ENCODE measurements at places on chromosomes 4 and X.

- no peak for DNase-seq
These were observed 56.3 kb downstream of the MSN start for GRCh38 chrX:65723706-65724105.

DNA sequence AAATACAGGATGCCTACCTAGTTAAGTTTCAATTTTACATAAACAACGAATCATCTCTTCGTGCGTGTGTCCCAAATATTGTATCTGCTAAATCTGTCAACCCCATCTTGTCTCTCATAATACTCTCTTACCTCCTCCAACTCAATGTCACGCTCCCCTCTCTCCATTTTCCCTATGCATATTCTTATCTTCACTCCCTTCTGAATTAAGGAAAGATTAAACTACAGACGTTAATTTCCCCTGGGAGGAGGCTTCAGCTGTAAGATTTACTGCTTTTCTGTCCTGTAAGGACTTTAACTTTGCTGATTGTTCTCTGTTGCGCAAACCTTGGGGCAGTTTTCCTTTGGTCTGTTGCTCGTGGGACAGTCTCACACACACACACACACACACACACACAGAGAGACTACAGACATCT, 455 bp upstream of the ABCB7 start:
- DNase-seq: no peak

- no peak for DNase-seq
These were observed 11.9 kb upstream of the ADH7 start for GRCh38 chr4:99447079-99447478.

- no peak for DNase-seq
These were observed 505.9 kb upstream of the CPEB2 start for GRCh38 chr4:14496408-14496807.

DNA sequence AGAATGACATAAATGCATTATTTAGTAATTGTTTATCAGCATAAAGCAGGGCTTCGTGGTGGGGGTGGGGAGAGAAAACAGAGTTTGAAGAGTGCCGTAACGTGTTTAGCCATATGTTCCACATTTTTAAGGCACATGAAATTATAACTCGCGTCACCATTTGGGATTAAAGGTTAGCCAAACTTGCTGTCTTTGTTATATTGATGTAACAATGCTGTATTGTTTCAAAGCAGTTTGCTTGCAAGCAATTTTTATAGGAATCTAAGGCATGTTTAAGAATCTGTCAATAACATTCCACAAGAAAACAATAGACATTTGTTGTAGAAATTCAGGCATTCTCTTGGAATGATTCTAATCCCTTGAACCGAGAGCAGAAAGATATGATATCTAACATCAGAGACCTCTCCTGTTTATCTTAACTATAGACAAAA, 78.3 kb downstream of the CLDN22 start:
- DNase-seq: no peak

GRCh38 chr4:139711461-139711860, 45.8 kb downstream of the MGST2 start:
- no peak for DNase-seq

DNA sequence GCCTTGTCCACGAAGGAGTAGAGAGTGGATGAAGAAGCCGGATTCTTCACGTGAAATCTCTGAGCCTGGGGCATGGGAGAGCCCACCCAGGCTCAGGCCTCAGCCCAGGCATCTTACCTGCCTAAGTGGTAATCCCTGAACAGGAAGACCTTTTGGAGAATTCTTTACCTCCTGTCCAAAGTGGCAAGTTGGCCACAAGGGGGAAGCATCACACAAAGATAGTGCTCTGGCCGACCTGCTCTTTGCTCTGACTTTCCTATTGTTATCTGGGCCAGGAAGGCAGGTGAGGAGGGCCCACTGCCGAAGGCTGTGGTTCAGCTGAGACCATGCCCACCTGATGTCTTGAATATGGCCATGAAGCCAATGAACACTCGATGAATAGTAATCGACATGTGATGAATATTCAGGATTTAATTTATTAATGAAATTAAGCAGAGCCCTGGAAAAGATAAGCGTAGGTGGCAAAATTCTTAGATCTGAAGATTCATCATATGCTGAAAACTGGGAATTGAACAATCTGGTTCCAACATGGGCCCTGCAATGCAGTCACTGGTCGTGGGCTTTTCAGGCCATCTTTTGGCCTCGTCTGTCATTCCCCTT, 93.8 kb downstream of the PDGFRA start:
- DNase-seq: peak; percentile 40

DNA sequence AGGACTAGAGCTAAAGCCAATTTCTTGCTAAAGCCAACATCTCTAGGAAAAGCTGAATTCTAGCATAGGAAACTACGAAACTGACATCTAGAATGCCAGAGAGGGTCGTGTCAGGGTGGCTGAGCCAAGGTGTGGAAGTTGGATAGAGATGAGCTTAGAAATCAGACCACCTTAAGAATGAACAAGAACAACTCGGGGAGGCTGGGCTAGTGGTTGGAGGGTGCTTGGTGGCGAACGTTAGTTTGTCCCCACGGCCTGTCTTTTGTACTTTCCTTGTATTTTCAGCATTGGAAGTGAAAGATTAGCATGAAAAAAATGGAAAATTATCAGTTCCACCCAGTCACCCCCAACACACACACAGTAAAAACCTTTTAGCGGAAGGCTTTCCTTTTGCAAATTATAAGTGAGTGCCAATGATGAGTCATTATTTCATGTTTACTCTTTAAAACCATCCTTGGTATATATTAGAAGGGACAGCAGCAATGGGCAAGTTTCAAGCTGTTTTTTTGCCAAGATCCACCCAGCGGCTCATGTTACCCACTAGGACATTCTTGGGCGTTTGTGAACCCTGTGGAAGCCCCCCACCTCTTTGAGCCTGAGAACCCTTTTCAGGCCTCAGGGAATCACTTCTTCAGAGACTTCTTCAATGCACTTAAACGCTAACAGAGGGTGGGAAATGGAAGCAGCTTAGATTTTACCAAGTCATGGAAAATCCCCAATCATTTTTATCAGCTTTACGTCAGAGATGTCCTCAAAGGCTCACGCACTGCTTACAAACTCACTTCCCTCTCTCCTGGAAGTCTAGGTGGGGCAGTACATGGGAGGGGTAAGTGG, 4.9 kb upstream of the PPEF1 start:
- no peak for DNase-seq

- no peak for DNase-seq
These were observed 2158.6 kb upstream of the TENM3 start for GRCh38 chr4:180084561-180084960.

- no peak for DNase-seq
These were observed 369.5 kb downstream of the UBE2NL start for GRCh38 chrX:144253356-144253755.

DNA sequence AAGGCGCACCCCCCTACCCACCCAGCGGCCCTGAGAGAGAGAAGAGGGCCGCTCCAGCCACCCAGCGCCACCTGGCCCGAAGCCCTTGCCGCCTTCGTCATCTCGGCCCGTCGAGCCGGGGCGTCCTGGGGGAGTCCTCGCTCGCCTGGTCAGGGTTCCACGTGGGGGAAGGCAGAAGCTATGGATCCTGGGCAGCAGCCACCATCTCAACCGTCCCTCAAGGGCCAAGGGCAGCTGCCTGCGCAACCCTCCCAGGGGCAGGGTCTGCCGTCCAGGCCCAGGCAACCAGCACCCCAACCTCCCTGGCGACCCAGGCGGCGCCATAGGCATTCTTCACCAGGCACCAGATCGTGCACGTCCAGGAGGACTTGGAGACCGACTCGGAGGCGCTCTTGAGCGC, 51.5 kb upstream of the IL13RA2 start:
- DNase-seq: no peak

GRCh38 chr4:184689681-184690080, 40.1 kb downstream of the PRIMPOL start:
- no peak for DNase-seq

DNA sequence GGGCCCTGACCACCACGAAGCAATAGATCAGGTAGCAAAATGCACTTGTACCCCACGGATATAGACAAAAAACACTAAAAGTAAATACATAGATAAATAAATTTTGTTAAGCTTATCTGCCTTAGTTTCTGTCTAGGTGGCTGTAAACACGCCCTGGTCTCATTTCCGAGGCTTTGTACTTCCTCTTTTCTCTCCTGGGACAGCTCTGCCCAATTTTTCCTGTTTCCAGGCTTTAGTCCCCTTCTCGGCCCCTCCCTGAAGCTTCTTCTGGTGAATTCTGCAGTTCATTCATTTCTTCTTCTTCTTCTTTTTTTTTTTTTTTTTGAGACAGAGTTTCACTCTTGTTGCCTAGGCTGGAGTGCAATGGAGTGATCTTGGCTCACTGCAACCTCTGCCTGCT, 73.4 kb upstream of the STOX2 start:
- DNase-seq: no peak

GRCh38 chrX:154098551-154098950, 1.0 kb upstream of the MECP2 start:
- no peak for DNase-seq

- no peak for DNase-seq
These were observed 39.9 kb downstream of the SAT1 start for GRCh38 chrX:23822841-23823240.

- DNase-seq: no peak
These were observed 8.2 kb upstream of the EXOSC9 start for GRCh38 chr4:121792966-121793365.

- no peak for DNase-seq
These were observed 14.1 kb upstream of the STX18 start for GRCh38 chr4:4555916-4556315.

- no peak for DNase-seq
These were observed 19.7 kb downstream of the FABP2 start for GRCh38 chr4:119302073-119302832.

GRCh38 chr4:143372093-143372915, 35.6 kb downstream of the GAB1 start:
- DNase-seq: no peak

- no peak for DNase-seq
These were observed 173.2 kb upstream of the FAM9B start for GRCh38 chrX:9207142-9207541.

Data from stimulated activated CD4-positive, alpha-beta T cell treated with anti-CD3 and anti-CD28 coated beads, Interleukin-2, amount 100 ng/mL, for 48 hours (primary cell).